Amniotic stem cell (primary cell): ENCODE measurements at places on chromosomes 2 and 18.

DNA sequence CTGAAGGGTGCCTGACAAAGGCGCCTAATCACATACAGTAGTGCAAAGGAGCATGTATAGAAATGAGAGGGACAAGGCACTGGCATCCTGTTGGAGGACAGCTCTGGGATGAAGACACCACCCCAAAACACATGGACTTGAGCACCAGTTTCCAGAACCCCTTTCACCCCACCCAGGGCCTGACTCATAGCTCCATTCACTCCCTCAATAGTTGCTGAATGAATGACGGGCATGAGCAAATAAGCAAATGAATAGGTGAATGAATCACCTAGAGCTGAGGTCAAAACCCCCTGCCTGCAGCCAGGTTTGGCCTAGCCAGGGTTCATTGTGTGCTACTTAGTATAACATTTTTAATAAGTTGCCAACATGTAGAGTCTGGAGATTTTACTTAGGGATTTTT is 66.3 kb downstream of the NRP2 start:
- DNase-seq = no peak

GRCh38 chr18:36066001-36066400 is 1.4 kb downstream of the RPRD1A start:
- DNase-seq = no peak

GRCh38 chr2:84687498-84688149 is 171.3 kb downstream of the DNAH6 start:
- no peak for DNase-seq

- DNase-seq = no peak
Measured at GRCh38 chr2:150472511-150472899, 15.0 kb downstream of the RND3 start.

DNA sequence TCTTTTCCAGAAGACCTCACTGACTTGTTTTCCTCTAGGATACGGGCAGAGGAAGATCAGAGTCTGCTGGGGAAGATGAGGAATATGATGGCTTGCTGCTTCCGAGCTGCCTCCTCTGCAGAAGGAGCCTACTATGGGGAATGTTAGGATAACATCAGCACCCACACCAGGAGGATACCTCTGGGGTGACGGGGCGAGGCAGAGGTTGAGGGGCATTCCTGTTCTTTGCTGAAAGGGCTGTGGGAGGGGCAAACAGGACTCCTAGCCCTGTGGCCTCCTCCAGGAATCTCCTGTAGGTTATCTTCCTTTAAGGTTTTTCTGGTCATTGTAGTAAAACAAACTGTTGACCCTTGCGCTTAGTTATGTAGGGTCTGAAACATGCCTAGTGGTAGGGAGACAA is 102.5 kb downstream of the CRIM1 start:
- DNase-seq = no peak

DNA sequence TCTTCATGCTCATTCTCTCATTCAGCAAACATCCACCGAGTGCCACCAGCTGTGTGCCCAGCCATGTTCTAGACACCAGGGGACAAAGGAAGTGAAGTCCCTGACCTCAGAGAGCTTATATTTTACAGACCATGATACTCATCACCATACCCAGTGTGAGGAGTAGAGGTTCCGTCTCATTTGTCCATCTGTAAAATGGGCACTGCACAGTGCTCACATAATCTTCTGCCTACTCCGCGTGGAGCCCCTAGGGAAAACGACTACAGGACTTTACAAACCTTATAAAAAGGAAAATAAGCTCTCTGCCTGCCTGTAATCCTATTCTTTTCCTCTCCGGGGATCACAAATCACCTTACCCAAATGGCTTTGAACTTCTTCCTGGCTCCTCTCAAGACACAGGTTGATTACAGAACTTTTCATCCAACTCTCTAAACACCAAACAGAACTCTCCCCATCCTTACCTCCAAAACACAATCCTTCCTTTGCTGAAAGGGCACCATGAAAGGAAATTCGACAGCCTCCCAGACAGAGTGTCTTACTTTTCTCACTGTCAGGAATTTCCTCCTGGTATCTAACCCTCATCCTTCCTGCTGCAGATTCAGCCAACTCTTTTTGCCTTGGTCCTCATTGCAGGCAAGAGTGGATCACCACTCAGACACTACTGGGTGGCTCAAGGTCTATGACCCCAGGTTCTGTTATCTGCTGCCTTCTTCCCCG is 99.5 kb downstream of the TNS1 start:
- no peak for DNase-seq

DNA sequence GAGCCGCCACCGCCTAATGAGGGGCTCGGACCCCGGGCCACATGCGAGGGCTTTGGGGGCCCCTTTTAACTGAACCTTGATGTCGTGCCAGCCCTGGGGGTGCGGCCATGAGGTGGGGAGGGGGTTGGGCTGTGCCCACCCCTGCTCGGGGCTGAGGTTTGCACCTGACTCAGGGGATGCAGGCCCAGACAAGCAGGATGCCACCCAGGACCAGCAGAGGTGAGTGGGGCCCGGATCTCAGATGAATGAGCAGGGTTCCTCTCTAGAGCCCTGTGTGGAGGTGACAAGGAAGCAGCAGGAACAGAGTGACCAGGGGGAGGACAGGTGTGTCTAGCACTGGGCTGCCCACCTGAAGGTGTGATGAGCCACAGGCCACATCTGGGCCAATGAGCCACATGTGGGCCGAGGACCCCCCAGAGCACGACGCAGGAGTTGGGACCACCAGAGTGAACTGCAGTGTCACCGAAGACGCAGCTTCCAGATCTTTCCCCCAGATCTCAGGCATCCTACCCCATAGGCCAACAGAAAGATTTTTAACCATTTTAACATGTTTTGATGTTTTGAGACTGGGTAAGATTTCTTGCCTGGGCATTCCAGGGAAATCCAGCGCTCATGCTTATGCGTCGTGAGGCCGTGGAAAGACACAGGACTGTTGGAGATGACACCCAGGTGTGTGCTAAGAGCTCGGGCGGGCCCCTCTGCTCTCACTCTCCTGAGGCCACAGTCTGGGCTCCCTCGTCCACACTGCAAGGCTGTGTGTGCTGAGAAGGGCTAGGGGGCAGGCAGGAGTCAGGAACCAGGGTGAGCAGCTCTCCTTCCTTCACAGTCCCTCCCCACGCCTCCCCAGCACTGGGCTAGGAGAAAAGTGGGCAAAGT is 73.6 kb downstream of the DDX1 start:
- no peak for DNase-seq

DNA sequence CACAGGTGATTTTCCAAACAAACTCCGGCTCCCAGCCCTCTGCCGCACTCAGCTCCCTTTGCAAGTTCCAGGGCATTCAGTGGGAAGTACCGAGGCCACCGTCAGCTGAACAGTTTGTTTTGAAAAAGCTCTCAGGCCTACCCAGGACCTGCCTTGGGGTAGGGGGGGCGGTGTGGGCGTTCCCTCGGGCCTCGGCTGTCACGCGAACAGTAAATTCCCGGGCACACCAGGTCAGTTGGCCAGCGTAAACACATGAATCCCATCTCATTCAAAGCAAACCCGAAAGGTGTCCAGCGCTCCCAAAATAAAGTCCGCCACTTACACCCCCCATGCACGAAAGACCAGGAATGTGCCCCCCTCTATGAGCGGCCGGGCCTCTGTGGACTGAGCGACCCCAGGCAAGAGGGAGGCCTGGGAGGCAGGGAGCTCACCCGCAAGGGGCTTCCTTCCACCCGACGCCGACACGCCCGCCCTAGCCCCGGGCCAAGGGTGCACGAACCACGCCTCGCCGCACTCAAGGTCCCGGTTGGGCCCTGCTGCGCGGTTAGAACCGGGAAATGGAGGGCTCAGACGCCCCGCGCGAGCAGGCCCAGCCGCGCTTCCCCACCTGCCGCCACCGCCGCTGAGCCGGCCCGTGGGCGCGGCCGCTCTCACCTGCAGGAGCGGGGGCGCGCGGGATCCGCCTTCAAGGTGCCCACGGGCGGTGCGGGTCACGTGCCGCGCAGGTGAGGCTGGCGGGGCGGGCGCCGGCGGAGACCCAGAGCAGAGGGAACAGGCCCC is at the start of gene WDSUB1:
Gene WDSUB1 (minus strand): TSS at position 775 of the 780 bp plus-strand sequence. CDS start 3,634 bp downstream, outside the sequence.
- DNase-seq = peak; percentile 38

- no peak for DNase-seq
Measured at GRCh38 chr18:29853126-29853525, 1189.4 kb downstream of the DSC3 start.

- no peak for DNase-seq
Measured at GRCh38 chr18:55821219-55821618, 233.2 kb upstream of the TCF4 start.

DNA sequence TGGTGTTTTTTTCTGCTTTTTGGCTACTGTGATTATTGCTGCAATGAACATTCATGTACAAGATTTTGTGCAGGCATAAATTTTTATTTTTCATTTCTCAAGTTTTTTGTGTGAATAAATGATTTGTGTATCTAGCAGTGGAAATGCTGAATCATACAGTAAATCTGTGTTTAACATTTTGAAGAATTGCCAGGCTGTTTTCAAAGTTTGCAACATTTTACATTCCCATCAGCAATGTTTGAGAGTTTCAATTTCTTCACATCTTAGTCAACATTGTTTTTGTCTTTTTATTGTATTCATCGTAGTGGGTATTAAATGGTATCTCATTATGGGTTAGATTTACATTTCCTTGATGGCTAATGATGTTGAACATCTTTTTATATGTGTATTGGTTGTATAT is 98.8 kb upstream of the RBMS1 start:
- no peak for DNase-seq

GRCh38 chr2:152115952-152116351 is 17.1 kb upstream of the CACNB4 start:
- DNase-seq = no peak

DNA sequence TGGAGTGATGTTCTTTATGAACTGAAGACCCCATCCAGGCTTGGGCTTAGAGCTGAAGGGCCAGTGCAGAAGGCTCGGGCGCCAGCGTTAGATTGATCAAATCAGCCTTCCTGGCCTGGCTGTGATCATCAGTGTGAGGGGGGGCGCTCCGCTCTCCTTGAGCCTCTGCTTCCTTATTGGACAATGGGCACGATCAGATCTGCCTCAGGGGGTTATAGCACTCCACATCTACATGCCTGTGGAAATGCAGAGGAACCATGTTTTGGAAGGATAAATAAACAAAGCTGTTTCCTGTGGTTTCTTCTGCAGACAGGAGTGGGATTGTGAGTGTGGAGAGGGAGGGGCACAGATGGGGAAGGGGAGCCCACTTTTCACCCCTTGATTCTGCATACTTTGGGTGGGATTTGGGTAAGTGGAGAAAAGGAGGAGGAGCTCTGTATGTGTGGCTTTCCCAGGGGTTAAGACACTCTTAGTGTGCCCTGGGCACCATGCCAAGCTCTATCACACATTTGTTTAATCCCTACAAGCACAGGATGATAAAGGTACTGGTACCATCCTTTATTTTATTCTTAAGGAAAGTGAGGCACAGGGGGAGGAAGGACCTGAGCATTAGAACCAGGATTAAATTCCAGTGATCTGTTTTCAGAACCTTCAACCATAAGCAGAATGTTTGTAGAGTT is 150.5 kb downstream of the EN1 start:
- no peak for DNase-seq

GRCh38 chr2:16252251-16252650 is 311.9 kb downstream of the MYCN start:
- no peak for DNase-seq

DNA sequence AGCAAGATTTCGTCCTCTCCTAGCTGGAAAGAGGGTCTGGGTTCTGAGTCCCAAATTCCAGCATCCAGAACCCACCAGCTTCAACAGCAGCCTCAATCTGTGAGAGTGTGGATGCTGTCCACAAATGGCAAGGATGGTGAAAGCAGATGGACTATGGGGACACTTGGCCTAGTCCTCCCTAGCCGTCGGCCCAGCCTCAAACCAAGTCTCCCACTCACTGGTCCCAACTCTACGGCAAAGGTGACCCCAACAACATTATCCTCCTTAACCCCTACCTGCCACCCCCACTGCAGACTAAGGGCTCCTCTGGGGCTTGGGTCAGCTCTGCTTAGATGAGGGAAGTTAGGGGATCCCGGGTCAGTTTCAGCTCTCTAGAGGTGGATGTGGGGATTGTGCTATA is 57.3 kb downstream of the TNS1 start:
- DNase-seq = no peak

- DNase-seq = no peak
Measured at GRCh38 chr2:216879727-216880508, 20.1 kb upstream of the TNP1 start.

- no peak for DNase-seq
Measured at GRCh38 chr2:217160103-217160743, 300.4 kb upstream of the TNP1 start.

DNA sequence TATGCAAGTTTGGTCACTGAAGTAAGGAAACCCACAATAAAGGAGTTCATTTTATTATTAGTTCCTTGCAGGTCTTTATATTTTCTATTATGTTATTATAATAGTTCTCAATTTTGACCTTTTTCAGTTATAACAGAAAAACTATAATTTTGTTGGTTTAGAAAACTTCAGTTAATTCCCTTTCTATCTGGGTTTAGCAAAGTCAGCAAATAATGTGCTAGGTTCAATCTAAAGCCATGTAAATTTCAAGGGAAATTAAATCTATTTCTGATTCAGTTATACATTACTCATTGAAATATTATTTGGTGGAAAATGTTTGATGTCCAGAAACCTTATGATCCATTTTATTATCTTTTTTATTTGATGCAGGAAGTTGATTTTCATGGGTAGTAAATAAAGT is 43.7 kb downstream of the MYL1 start:
- no peak for DNase-seq

DNA sequence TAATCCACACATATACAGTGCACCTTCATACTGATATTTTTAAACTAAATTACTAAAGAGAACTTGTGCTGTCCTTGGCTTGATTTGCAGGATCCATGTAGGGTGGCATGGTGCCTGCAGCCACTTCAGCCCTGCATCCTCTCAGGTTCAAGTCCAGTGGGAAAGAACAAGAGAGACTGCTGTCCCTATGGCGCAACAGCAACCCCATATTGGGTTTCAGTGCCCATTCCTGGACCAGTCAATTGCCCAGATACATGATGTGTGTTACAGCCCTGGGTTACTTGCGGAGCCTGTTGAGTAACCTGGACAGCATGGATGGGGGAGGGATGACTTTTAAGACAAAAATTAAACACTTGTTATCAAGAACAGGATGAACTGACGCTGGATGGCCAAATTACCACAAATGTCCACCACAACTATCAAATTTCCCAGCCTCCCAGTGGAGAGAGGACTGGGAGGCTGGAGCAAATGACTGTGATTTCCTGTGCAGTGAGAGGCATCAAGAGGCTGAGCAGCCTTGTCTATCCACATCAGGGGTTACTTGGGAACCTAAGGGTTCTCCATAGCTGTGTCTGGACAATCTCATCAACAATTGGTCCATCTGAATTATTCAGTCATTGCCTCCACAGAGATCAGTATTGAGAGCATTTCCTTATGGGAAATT is 162.0 kb downstream of the CAPN13 start:
- DNase-seq = no peak

DNA sequence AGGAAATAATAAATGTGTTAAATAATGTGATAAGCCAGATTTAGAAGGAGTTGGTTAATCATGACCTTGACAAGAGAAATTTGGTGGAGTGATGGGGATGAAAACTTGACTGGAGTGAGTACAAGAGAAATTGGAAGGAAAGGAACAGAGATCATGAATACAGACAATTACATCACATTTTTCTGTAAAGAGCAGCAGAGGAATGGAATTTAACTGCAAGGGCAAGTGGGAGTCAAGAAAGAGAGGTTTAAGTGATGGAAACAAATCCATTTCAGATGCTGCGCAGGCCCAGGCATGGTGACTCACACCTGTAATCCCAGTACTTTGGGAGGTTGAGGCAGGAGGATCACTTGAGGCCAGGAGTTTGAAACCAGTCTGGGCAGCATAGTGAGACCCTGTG is 46.7 kb downstream of the ICA1L start:
- DNase-seq = no peak

GRCh38 chr2:68663371-68664156 is 20.2 kb downstream of the PROKR1 start:
- no peak for DNase-seq

GRCh38 chr2:110980339-110981062 is 140.2 kb upstream of the BCL2L11 start:
- no peak for DNase-seq
